ENCODE measurements at places on chromosomes 6 and 20.

DNA sequence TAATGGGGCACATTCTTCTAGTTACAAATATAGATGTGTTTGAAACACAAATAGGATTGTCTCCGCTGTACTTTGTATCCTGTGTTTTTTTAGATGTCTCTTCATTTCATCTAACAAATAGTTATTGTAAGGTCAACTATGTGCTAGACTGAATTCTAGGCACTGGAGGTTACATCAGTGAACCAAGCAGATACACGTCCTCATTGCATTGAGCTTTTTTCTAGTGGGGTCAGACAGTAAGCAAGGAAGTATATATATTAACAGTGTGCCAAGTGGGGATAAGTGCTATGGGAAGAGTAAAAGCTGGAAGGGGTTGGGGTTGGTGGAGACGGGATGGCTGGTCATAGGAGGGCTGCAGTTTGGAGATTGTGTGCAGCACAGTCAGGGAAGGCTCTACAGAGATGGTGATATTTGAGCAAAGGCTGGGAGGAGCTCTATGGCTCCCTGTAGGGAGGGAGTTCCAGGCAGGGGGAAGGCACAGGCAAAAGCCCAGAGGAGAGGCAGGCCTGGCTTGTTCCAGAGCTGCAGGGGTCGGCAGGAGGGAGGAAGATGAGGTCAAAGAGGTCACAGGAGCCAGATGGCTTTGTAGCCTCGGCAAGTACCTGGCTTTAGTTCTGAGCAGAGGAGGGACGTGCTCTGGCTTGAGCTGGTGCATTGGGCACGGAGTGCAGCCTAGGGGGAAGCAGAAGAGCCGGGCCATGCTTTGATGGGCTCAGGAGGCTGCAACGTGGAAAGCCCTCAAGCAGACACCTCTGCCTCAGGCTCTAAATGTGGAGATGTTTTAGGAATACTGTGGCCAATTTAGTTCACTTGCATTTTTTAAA lies 152.3 kb downstream of the ZDHHC14 start:
- no peak for DNase-seq

GRCh38 chr6:47196113-47196512 lies 113.6 kb downstream of the TNFRSF21 start:
- DNase-seq: no peak

- DNase-seq: no peak
Measured at GRCh38 chr20:46712056-46712636, 2.7 kb downstream of the SLC2A10 start.

DNA sequence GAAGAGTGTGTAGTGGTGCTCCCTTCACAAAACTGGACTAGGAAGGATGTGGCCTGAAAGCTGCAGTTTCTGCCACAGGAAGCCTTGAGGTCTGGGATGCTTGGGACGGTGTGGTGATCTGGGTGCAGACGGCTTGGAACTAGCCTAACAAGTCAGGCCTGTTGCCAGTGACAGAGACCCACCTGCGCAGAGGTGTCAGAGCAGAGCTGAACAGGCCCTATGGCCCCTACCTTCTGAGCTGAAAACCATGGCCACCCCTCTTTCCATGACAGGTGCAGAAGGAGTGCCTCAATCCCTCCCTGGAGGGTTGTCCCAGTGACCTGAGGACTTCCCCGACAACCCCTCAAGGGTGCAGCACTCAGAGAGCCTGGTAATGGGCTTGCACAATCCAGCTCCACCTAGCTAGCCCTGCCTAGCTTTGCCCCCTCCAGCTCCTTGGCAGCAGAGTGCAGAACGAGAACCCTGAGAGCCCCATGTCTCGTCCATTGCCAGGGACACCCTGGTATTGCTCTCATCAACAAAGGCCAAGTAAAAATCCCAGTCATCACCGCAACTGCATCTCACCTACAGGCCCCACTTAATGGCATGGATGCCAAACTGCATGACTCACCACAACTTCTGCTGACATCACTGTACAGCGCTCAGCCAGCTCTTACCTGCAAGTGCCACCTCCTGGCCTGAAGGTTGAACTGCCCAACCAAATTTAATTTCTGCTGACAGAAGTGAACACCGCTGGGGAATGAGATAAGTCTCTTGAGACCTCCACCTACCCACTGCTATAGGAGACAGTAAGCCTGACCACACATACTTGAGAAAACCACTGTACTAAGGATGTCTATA lies 563.1 kb downstream of the TFAP2A start:
- no peak for DNase-seq

DNA sequence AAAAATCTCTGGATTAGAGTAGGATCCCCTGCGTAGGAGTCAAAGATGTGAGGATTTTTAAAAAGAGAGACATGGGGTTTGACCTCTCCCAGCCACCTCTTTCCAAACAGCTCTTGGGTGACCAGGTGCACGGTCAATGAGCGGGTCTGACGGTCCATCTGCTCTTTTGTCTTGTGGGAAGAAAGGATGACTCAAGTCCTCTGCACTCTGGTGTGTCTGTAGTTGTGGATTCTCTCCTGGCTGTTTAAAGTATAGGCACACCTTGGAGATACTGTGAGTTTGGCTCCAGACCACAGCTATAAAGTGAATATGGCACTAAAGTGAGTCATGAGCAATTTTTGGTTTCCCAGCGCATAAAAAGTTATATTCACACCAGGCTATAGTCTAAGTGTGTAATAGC lies 209.8 kb downstream of the BMP7 start:
- DNase-seq: no peak

DNA sequence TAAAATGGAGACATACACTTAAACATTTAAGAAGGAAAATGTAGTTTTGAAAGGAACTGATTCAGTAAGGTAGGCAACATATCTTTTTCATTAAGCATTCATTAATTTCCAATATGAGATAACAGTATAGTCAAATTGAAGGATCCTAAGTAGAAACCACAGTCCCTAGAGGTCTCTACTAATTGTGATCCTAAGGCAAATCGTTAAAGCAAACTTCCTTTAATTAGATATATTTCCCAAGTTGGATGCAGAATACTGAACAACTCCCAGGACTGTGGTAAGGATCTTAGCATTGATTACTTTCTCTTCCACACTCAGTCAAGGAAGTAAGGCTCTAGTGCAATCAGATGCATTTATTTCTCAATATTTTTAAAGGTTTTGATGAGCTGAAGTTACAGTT lies 604.1 kb upstream of the GJE1 start:
- no peak for DNase-seq

DNA sequence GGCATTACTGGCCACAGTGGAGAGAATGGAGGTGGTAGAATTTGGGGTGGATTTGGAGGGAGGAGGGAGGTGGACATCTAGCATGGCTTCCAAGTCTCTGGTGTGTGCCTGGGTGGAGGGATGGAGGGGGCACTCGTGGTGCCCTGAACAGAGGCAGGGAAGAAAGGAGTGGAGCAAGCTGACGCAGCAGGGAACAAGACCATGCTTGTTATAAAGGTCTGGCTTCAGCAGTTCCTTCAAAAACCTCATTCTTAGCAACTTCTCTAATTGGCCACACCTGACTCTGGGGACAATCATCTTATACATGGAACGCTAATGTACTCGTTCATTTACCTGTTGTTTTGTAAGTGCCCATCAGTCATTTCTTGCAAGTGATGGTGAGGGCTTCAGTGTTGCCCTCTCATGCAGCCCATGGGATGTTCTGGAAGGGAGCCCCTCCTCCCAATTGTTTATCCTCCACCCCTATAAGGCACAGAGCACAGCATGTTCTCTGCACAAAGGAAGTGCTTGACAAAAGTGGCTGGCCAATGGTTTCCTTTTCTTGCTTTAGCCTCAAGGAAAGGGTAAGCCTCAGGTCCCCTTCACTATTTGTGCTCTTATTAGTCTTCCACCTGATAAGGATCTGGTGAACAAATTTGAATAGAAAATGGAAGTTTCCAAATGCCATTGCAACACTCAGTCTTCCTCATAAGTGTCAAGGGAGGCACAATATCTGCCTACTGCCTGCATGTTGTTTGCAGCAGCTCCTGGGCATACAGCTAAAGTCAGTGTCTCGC lies 39.3 kb downstream of the GFOD1 start:
- DNase-seq: no peak

DNA sequence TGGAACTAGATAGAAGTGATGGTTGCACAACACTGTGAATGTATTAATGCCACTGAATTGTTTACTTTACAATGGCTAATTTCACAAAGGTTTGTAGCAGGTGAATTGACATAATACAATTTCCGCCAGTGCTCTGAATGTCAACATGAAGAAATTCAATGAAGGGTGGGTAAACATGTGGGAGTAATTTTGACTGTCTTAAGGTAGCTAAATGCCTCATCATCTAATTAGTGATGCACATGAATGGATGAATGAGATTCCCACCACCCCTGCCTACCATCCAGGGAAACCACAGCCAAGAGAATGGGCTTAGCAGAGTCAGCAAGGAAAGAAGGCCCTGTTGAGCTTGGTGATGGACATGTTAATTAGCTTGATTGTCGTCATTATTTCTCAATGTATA lies 275.3 kb downstream of the ALDH8A1 start:
- no peak for DNase-seq

GRCh38 chr20:19794941-19795340 lies 36.9 kb downstream of the RIN2 start:
- DNase-seq: no peak

DNA sequence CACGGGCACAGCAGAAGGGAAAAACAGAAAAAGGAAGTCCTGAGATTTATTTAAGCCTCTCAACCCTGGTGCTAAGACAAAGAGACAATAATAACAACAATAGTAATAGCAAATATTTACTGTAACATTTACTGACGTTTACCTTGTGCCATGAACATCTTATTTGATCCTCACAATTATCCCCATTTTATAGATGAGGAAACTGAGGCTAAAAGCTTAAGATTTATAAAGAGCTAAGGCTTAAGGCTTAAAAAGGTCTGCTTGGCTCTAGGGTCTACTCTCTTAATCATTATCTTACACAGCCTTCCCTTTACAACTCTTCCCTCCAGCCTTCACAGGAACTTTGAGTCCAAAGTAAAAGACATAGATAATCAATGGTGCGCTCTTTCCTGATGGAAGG lies 3.3 kb downstream of the WFDC3 start:
- DNase-seq: no peak

- DNase-seq: no peak
Measured at GRCh38 chr20:23099791-23100719, 13.9 kb upstream of the CD93 start.

DNA sequence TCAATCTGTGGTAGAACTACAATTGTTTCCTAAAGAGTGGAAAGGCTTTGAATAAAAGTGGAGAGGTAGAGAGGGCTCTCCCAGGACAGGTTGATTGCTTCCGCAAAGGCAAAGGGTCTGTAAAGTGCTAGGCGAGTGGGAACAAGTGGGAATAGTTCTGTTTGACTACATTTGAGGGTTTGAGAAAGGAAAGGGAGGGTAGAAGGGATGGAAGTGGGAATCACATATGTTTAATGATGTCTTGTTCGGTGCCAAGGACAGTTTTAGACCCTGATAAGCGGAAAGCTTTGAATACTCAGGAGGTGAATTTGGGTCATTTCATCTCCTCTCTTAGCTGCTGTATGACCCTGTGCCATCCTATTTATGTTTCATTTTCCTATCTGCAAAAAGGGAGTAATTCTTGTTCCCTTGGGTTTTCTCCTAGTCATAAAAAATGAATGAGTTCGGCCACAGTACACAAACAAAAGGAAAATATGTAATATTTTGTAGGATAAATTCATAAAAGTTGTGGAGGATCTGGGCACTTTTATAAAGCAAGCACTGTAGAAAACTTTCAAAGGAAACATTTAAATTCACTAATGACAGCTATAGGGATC lies 1.7 kb upstream of the PIM1 start:
- DNase-seq: no peak
